ENCODE measurements at places on chromosomes 6 and 20.

DNA sequence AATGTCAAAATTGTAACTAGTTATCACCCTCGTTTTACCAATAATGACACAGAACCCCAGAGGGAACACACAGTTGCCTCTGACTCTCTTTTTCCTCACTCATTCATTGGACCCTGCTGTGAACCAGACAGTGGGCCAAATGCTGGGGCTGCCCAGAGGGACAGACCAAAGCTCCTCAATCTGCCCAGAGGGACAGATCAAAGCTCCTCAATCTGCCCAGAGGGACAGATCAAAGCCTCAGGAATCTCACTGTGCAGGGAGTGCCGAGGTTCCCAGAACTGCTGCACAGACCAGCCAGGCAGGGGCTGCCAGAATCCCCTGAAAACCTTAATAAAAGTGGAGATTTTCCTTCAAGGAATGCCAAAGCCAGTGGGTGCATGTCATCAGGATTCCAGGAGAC is 179.1 kb downstream of the SOD2 start:
- DNase-seq, result no peak

DNA sequence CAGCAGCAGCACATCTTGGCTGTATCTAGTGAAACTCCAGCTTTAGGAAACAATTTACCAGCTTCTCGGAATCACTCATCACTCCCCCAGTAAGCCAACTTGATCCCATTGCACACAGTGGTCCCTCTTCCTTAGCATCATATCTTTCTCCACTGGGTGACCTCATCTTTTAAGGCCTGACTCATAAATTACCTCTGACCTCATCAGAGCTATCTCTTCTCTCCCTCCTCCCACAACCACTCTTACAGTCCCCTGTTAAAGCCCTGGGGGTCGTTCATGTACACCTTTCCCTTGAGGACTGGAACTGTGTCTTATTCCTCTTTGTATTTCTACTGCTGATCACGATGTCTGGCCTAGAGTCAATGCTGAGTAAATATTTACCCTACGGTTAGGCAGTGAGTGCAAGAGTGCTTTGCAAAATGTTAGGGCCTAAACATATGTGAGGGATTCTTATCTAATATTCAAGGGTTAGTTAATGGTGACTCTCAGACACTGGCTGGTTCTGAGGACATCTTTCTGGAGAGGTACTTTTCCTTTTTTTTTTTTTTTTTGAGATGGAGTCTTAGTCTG is 187.2 kb downstream of the LRFN2 start:
- no peak for DNase-seq

GRCh38 chr6:110589865-110590513 is 113.6 kb upstream of the SLC22A16 start:
- DNase-seq, result no peak

- no peak for DNase-seq
Observed at GRCh38 chr6:90573624-90574023, 13.2 kb downstream of the MAP3K7 start.

- peak; percentile 37 for DNase-seq
Observed at GRCh38 chr6:73879501-73880293, 183.7 kb downstream of the CD109 start.

DNA sequence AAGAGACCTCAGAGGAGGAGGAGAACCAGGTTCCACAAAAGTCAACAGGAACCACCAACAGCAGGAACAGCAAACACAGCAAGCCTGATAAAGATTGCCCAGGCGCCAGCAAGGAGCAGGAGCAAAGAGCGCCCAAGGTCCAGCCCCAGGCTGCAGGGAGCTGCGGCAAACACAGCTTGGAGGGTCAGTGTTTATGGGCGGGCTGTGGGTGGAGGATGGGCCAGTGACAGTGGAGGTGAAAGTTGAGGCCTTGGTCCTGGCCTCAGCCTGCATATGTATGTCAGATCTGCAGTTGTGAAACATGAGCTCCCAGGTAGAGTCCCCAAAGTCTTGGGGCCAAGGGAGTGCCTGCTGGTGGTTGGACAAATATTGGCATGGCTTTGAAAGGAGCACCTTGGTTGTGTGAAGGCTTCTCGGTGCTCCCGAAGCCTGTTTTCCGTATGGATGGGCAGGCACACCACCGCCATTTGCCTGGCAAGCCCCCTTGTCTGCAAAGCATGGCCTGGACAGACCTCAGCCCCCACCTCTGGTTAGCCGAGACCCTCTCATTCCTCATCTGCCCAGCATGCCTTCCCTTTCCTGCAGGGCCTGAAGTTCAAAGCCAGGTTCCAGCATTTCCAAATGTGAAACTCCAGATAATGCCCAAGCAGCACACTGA is 2.0 kb upstream of the CAPN11 start:
- no peak for DNase-seq

GRCh38 chr6:161586887-161587286 is 313.0 kb upstream of the AGPAT4 start:
- DNase-seq, result no peak
